Stimulated activated CD4-positive, alpha-beta T cell treated with anti-CD3 and anti-CD28 coated beads, Interleukin-12 subunit alpha, Interleukin-12 subunit beta, amount 100 ng/mL, for 24 hours (primary cell): ENCODE measurements at places on chromosomes 1 and 21.

GRCh38 chr1:18246543-18246942 is 138.9 kb downstream of the IGSF21 start:
- no peak for DNase-seq

- no peak for DNase-seq
These were observed 131.1 kb upstream of the PTGFR start for GRCh38 chr1:78359666-78360065.

- no peak for DNase-seq
These were observed 267.8 kb upstream of the RUNX1 start for GRCh38 chr21:35316933-35317332.

DNA sequence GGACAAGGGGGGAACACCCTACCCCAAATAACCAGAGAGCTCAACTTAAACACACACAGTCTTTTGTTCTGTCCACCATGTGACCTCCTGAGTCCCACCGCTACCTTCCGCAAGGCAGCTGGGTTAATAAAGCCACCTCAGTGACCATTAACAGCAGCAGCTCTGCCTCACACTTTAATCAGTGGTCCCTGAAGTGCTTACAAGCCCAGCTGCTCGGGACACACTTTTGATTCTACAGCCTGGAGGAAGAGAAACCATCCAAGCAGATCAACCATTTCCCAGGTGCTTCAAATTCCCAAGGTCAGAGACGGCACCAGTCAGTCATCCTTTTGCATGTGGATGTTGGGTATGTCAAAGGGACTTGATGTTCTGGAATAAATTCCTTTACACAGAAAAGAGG is 70.1 kb downstream of the KCNJ15 start:
- no peak for DNase-seq

GRCh38 chr1:153832293-153832692 is 57.1 kb downstream of the SLC27A3 start:
- DNase-seq = no peak

- DNase-seq = no peak
These were observed 24.6 kb downstream of the ASAP3 start for GRCh38 chr1:23459338-23459757.

GRCh38 chr1:39354572-39354971 is 136.9 kb upstream of the BMP8A start:
- no peak for DNase-seq

DNA sequence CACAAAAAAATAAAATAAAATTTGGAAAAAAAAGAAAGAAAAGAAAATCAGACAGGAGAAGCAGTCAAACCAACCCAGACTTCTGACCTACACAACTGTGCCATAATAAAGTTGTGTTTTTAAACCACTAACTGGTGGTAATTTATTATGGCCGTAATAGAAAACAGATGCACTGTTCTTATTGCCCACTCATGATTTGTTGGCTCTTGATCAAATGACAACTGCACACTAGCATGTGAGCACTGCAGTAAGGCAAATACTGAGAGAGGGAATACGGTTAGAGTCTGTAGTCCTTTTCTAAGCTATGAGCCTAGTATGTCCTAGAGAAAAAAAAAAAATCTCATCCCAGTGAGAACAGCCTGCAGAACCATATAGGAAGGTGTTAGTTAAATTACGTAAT is 61.2 kb upstream of the TNR start:
- no peak for DNase-seq

GRCh38 chr1:65791801-65792668 is 660 bp upstream of the PDE4B start:
- no peak for DNase-seq

DNA sequence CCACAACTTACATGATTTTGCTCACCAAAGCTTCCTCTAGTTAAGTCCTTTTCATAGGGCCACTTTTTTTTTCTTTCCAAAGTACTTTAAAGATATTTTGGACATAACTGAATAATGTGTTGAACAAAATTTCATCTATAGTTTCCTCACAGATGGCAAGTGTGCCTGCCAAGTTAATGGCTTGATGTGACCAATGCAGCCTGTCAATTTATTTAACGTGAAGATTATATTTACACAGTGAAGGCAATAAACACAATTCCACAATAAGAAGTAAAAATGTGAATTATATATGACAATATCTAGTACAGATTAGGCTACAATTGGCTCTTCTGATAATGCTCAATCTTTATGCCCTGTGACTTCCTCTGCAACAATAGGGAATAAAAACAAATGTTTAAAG is 18.0 kb downstream of the CLCA2 start:
- no peak for DNase-seq

DNA sequence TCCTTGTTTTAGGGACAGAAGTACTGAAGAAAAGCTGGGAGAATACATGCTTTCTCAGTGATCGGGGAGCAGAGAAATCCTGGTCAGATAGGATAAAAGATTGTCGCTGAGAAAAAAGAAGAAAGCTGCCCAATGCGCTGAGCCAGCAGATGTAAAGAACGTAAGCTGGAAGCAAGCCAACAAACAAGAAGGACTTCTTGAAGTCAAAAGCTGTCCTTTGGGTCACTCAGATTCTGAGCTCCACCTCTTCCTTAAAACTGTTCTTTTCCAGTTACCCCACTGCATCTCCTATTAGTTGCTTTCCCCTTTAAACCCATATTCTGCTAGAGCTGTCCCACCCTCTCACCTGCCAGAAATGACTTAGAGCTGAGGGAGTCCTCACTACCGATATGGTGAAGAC is 64.8 kb downstream of the GPR137B start:
- no peak for DNase-seq

DNA sequence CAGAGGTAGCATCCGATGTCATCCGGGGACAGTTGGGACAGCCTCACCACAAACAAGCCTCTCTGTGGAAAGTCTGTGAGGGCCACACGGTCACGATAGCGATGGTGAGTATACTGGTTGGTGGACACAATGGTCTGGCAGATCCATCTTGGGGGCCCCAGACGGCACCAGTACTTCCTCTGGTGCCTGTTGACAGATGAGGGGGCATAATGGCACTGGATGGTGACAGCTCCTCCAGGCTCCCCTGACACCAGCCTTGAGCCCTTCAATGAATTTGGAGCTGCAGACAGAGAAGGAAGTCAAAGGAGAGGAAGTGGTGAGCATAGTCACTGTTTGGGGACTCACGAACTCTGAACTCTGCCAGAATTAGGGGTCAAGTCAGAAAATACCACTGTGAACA is 8.0 kb downstream of the FCAMR start:
- DNase-seq = no peak

- DNase-seq = no peak
These were observed 79.5 kb downstream of the SLC66A1 start for GRCh38 chr1:19391596-19391981.

DNA sequence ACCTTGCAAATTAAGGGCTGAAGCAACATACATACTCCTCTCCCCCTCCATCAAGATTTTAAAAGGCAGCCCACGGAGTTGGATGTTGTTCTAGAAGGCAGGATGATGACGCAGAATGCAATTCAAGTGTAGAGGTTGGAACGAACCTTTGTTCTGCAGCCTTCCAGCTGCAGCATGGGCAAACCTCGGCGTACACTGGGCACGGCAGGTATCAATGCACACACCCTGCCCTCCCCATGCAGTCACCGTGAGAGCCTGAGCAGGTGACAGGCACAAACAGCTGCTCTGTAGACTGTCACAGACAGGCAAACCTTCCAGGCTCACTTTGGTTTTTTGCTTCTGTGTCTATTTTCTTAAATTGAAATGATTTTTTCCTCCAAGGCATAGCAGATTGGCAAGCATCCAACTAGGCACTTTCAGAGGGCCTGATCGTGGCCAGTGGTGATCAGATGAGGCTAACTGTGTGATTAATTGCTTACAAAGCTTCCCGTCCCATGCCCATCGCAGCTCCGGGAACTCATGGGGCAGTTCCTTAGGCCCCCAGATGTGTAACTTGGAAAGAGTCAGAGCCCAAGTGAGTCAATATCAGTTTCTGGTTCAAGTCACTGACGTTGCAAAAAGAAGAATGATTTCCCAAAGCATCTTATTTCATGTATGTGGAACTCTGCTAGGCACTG is 82.3 kb downstream of the ITPKB start:
- no peak for DNase-seq

GRCh38 chr1:77950873-77951272 is 28.0 kb downstream of the FUBP1 start:
- no peak for DNase-seq

GRCh38 chr1:6280761-6281451 is 20.0 kb upstream of the GPR153 start:
- no peak for DNase-seq

- DNase-seq = no peak
These were observed 65.5 kb downstream of the DDX20 start for GRCh38 chr1:111821121-111821745.
